ENCODE measurements at places on chromosomes 2 and 18.

- no peak for DNase-seq
These were observed 10.9 kb downstream of the PTGR3 start for GRCh38 chr18:75198036-75198435.

GRCh38 chr2:114688241-114688640, 245.8 kb downstream of the DPP10 start:
- DNase-seq = no peak

GRCh38 chr2:209458008-209458979, 34.4 kb downstream of the MAP2 start:
- no peak for DNase-seq

GRCh38 chr2:54524226-54524991, 68.3 kb downstream of the SPTBN1 start:
- DNase-seq = no peak

DNA sequence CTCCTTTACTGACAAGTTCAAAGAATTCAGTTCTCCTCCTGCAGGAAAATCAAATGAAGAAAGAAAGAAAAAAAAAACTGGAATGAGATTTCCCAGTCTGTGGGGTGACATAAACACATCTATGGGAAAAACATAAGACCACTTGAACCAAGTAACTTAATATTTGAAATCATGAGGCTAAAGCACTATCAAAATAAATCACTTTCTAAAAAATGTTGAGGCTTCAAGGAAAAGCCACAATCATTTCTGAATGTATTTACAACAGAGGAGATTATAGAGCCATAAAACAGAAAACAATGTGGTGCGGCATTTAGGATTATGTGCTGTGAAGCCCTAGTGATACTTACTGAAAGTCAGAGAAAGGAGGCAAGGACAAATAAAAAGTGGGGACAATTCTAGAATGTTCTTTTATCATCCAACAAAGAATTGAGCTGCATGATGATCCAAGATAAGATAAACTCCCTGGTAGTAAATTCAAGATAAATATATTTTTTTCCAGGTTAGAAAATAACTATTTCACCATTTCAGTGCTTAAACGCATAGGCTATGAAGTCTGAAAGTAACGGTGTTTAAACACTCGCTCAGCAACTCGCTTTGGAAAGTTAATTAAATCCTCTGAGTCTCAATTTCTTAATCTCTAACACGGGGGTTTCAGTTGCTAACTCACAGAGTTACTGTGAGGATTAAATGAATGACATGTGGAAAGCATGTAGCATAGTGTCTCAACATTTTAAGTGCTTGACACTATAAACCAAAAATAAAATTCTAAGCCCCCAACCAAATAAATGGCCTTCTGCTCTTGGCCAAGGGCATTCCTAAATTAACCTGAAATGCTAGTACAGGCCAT, 288.5 kb downstream of the AGPS start:
- DNase-seq = no peak

DNA sequence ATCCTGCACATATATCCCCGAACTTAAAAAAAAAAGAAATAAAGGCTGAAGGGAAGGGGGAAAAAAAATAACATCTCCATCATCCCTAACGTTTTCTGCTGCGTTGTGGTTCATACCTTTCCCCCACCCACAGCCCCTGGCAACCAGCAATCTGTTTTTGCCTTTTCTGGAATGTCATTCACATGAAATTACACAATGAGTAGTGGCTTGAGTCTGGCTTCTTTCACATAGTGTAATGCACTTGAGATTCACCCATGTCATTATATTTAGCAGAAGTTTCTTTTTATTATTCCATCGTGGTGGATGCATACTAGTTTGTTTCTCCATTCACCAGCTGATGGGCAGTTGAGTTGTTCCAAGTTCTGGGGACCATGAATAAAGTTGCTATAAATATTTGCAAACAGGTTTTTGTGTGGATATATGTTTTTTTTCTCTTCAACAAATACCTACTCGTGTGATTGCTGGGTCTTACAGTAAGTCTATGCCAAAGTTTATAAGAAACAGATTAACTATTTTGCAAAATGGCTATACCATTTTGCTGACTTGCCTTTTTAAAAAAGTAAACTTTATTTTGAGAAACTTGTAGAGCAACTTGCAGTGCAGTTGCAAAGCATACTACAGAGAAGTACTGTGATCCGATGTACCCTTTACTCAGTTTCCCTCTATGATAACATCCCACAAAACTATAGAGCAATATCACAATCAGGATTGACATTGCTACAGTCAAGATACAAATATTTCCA, 322.5 kb downstream of the LPIN1 start:
- no peak for DNase-seq

DNA sequence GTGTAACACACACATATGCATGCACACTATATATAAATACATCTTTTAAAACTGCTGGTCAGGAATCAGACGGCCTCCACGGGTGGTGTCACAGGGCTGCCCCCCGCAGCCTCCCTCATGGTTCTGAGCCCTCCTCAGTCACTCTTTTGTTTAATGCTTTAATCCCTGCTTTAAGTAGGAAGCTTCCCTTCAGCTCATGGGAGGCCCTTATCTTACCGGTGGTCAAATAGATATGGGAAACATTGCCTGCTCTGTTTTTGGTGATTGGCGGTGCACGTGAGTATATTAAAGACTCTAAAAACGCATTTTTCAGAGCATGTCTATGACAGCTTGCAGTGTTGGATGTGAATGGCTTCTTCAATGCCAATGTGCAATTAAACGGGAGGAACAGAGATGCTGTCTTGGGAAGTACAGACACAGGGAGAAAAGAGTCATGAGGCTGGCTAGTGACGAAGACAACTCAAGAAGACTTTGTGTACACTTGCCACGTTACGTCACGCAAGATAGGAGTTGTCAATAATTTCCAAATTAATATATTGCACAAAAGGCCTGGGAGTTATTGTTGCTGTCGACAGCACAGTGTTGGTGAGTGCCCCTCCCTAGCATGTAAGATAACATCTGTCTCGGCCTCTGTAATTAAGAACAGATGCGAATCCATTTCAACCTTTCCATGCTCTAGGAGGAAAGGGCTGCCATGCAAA, 23.3 kb downstream of the GNLY start:
- no peak for DNase-seq
